ENCODE measurements at places on chromosomes 6 and 20.

DNA sequence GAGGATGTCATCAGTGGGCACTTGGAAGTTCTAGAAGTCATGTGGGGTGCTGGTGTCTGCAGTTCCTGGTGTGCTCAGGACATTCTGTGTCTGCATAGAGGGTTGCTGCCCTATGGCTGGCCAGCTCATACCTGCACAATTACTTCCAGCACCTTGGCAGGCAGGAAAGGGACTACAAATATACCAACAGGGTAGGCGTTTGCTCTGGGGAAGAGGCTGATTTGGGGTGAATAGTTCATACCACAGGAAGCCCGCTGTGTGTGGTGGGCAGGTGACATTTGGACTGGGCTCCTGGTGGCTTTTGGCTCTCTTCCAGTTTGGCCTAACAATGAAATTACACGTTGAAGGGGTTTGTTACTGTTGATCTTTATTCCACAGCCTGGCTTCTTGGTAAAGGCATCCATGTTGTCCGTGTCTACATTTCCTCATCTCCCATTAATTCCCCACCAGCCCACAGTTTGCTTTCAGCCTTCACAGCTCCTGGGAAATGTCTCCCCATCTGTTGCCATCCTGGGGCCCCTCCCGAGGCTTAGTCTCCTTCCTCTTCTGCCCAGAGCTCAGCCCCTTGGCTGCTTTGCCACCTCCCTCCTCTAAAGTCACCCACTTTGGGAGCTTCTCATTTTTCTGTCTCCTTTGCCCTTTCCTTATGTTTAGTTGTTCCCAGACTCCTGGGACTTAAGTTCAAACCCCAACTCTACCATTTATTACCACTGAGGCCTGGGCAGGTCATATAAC, 88.1 kb downstream of the RSPH3 start:
- no peak for DNase-seq

DNA sequence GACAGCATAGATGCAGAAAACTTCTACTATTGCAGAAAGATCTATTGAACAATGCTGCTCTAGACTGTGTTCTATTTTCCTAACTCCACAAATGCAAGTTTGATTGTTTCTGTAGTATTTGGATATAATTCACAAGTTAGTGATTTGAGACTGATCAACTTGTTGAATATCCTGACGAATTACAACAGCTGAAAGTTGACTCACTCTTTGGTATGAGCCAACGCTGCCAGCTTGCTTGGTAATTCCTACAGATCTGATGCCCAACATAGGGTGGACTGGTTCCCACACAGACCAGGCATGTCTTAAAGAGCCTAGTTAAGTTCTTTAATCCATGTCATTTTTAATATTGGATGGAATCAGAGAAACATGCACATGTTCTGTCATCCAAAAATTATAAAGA, 231.0 kb upstream of the RAB32 start:
- DNase-seq, result no peak

GRCh38 chr6:516213-516612, 124.7 kb downstream of the IRF4 start:
- DNase-seq, result no peak

GRCh38 chr6:42428326-42429041, 23.2 kb downstream of the TRERF1 start:
- DNase-seq, result peak; percentile 42

GRCh38 chr20:16028923-16029322, 544.3 kb downstream of the KIF16B start:
- DNase-seq, result no peak

DNA sequence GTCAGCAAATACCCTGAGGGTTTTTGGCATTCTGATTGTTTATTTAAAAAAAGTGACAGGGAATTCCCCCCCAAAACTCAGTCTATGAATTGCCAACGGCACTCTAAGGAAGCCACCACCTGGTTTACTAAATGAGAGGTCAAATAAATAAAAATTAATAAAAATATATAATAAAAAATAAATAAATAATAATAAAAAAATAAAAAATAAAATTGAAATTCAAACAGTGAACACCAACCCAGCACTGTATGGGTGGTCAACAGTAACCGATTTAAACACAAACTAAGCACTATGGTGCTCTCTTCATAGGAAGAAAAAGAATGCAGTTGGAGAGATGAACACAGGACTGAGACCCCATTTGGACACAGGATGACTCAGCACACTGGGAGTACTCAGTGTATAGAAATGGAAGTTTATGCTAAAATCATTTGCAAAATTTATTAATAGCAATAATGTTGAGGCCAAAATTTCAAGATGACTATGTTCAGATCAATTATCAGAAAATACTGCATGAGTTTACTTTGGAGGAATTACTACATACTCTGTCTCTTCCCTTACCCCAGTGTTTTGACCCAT, 98.5 kb downstream of the MBOAT1 start:
- DNase-seq, result no peak

DNA sequence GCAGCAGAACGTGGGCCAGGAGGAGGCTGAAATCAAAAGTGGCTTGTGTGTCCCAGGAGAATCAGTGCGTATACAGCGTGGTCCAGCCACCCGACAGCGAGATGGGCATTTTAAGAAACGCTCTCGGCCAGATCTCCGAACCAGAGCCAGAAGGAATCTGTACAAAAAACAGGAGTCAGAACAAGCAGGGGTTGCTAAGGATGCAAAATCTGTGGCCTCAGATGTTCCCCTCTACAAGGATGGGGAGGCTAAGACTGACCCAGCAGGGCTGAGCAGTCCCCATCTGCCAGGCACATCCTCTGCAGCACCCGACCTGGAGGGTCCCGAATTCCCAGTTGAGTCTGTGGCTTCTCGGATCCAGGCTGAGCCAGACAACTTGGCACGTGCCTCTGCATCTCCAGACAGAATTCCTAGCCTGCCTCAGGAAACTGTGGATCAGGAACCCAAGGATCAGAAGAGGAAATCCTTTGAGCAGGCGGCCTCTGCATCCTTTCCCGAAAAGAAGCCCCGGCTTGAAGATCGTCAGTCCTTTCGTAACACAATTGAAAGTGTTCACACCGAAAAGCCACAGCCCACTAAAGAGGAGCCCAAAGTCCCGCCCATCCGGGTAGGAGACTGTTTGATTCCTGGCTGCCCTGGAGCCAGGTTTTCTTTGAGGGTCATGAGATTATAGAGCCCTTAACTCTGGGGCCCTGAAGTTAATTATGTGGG, 75.3 kb downstream of the ASXL1 start:
- no peak for DNase-seq

- no peak for DNase-seq
These were observed 44.7 kb upstream of the ADGRF4 start for GRCh38 chr6:47653706-47654105.

DNA sequence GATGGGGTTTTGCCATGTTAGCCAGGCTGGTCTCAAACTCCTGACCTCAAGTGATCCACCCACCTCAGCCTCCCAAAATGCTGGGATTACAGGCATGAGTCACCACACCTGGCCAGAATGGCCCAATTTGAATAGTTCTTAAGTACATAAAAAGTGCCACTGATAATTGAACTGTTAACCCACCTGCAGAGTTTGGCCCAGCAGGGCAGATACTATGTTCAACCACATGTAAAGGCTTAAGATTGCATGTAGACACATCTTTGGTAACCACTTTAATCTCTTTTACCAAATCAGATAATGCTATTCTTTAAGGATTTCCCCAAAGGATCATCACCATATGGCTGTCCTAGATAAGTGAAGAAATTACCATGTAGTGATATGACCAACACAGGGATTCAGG, 21.3 kb upstream of the SGK1 start:
- no peak for DNase-seq

GRCh38 chr20:53346335-53346648, 247.3 kb downstream of the ZNF217 start:
- DNase-seq, result no peak

DNA sequence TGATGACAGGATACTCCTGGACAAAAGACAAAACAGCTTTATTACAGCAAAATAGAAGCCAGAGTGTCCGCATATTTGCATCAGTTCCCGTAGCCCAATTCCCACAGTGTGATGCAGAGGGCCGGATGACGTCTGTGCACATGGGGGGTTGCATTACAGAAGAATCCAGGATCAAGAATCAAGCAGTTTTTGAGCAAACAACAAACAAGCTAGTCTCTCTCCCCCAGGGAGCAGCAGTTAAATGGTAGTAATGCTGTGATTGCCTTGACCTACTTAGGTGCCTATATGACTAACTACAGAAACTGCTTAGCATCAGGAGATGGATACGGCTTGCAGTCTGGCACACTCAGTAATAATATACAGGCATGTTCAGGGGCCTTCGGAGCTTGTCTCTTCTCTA, 3.2 kb upstream of the SDHAF4 start:
- DNase-seq, result no peak

- DNase-seq, result no peak
These were observed 616 bp downstream of the CHMP4B start for GRCh38 chr20:33811776-33812151.

- no peak for DNase-seq
These were observed 8.3 kb downstream of the FGD2 start for GRCh38 chr6:37013516-37014491.

DNA sequence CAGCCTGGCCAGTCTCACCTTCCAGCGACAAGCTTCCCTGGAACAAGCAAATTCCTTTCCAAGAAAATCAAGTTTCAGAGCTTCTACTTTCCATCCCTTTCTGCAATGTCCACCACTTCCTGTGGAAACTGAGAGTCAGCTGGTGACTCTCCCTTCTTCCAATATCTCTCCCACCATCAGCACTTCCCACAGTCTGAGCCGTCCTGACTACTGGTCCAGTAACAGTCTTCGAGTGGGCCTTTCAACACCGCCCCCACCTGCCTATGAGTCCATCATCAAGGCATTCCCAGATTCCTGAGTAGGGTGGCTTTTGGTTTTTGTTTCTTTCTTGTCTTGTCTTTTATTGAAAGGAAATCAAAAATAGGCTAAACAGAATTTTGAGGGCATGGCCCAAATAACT, 24.3 kb downstream of the MYCT1 start:
- DNase-seq, result no peak

GRCh38 chr6:24458941-24459340, 30.4 kb downstream of the GPLD1 start:
- no peak for DNase-seq

DNA sequence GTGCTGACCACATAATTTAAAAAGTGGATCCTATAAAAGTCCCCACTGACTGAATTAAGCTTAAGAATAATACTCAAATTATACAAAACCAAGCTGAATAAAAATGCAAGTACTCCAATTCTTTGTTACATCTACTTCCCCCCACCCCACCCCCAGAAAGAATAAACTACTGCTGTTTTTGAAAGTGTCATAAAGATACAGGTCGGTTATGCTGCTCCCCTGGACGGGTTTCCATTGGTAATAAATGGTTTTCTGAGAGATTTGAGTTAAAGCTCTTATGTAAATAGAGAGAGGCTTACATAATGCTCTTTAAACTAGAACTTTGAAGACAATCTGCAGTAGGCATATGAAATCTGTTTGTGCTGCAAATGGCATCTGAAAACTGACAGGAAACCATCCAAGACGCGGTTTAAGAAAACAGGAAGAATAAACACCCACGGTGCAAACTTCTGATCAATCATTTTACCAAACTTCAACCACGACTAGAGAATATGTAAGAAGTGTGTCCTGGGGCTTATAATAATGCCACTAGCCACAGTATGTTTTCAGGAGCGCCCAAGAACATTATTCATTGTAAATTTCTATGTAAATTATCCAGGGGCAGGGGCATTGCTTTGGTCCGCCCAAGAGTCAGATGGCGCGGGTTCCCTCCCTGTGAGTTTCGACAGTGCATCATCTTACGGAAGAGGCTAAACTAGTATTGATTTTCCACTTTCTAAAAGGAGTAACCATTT, 10.8 kb upstream of the POU3F2 start:
- DNase-seq, result no peak

DNA sequence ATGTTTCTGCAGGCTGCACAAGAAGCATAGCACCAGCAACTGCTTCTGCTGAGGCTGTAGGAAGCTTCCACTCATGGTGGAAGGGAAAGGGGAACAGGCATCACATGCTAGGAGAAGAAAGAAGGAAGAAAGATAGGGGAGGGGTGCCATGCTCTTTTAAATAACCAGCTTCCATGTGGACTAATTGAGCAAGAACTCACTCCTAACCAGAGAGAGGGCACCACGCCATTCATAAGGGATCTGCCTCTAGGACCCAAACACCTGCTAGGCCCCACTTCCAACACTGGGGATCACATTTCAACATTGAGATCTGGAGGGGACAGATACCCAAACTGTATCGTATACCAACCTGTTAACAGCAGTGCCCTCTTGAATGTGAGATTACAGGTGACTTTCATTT, 46.9 kb upstream of the ARMC2 start:
- no peak for DNase-seq

- no peak for DNase-seq
These were observed 6.5 kb upstream of the UQCC2 start for GRCh38 chr6:33717934-33718455.

DNA sequence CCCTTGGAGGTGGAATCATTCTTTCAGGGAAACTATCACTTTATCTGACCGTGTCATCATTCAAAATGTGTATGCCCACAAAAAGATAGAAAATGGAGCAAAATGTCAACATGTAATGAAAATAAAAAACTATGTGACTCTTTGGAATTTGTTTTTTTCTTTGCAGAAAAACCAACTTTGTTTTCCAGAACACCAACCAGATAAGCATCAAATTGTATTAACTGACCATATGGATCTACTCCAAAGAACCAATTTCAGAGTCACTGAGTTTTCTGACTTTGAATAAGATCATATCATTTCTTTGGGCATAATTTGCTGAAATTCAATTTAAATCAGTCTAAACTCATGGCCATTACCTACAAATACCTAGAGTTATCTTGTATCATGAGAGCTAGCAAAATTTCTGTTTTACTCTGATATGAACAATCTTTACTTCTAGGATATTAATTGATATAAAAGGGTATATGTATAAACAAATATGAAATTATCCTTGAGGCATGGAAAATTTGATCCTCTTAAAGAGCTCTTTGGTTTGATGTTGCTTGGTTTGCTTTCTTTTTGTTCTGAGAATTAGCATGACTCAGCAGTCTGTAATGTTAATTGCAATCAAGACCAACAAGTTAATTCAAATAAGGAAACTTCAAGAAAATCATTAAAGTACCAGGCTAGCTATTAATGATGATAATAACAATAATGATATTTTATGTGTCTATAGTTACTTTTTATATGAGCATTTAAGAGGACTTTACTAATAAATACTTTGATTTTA, 444.4 kb upstream of the MARCKS start:
- no peak for DNase-seq

GRCh38 chr6:40176152-40176551, 241.9 kb upstream of the MOCS1 start:
- no peak for DNase-seq

GRCh38 chr6:143109196-143109595, 48.5 kb downstream of the AIG1 start:
- no peak for DNase-seq

DNA sequence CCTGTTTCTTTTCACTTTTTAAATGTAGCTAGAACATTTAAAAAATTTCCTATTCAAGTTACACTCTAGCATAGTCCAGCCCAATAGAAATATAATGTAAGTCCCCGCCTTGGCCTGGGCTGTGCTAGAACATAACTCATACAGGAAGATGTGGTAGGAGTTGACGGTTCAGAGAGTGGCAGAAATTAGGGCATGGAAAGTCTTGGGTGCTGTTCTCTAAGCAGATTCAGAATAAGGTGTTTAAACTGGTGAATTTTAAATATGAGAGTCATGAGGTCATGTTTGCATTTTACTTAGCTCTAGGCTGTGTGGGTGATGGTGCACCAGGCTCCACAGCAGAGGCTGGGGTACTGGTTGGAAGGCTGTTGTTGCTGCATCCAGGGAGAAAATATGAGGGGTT, 256.5 kb downstream of the FARS2 start:
- DNase-seq, result no peak
